NCI-H510A treated with DMSO at 0.1 percent for 48 hours (cell line): ENCODE measurements at places on chromosomes 16 and 17.

DNA sequence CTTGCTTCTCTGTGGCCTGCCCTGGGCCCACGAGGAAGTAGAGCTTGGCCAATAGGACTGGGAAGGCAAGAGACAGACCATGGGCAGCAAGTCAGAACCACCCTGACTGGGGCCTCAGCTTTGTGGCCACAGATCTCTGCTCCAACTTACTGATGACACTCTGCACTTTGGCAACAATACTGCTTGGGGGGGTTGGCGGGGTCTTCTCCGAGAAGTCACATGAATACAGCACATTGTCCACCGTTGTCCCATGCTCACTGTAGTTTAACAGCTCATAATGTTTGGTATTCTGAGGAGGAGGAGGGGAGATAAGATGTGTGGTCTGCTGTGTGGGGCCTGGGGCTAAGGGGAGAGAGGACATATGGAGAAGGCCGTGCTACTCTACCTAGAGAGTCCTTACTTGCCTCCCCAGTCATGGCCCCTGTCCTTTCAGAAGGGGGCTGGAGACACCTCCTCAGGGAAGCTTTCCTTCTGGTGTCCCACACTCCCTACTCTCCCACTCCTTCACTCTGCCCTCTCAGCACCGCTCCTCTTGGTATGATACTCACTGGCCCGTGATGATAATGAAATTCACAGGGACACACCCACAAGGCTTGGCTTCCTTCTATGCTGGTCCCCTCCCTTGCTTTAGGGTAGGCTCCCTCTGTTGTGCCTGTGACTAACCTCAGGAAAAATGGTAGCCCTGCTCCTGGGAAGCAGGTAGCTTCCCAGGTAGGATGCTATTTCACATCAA is 4.0 kb upstream of the DHRS13 start:
- no peak for DNase-seq

DNA sequence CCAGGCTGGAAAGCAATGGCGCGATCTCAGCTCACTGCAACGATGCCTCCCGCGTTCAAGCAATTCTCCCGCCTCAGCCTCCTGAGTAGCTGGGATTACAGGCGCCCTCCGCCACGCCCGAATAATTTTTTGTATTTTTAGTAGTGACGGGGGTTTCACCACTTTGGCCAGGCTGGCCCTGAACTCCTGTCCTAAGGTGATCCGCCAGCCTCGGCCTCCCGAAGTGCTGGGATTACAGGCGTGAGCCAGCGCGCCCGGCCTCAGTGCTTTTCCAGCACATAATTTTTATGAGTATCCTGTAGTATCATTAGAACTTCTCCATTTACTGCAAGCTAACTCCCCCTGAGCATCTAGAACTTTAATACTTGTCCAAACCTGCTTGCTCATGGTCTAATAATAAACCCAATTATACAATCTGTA is 1.8 kb downstream of the UBE2G1 start:
- DNase-seq, result peak; percentile 65

DNA sequence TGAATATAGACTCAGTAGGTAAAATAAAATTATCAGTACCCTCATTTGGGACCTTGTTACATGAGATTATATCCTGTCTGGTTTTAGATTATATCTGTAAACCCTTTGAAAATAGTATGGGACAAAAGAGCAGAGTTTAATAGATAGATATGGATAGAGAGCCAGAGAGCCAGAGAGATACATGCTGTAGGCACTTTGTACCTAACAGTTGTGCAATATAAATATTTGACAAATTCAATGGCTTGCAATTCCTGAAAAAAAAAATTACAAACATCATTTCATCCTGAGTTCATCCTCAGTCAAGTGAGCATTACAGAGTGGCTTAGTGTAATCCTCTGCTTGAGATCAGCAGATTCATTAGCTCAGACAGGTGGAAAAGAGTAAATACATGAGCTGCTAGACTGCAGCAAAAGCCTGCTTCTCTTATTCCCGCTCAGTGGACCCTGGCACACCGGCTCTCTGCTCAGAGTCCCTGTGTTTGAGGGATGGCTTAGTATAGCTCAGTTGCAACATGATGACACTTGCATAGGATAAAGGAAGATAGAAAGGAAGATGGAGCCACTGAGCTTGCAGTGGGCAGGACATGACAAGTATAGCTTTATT is 931.6 kb upstream of the GOT2 start:
- peak; percentile 33 for DNase-seq

- no peak for DNase-seq
Measured at GRCh38 chr16:20510323-20510722, 59.0 kb downstream of the ACSM2A start.

GRCh38 chr16:27195941-27196595 is 7.3 kb upstream of the KDM8 start:
- no peak for DNase-seq
